ENCODE measurements at places on chromosomes 7 and 10.

DNA sequence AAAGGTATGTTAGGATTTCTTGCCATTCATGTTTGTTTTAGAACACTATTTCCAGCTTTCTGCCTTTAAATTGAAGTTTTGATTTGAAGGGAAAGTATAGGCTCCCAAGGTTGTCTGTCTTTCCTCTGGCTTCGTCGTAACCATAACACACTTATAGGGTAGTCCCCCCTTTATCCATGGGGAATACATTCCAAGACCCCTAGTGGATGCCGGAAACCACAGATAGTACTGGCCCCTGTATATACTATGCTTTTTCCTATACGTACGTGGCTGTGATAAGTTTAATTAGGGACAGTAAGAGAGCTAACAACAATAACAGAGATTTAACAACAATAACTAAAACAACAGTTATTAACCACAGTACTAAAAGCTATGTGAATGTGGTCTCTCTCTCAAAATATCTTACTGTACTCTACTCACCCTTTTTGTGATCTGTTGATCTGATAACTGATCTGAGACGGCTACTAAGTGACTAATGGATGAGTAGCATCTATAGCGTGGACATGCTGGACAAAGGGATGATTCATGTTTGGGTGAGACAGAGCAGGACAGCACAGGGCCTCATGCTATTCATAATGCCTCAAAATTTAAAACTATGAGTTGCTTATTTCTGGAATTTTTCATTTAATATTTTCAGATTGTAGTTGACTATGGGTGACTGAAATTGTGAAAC lies 273.1 kb downstream of the AUTS2 start:
- no peak for DNase-seq

GRCh38 chr10:61397175-61397986 lies 55.8 kb downstream of the TMEM26 start:
- no peak for DNase-seq

DNA sequence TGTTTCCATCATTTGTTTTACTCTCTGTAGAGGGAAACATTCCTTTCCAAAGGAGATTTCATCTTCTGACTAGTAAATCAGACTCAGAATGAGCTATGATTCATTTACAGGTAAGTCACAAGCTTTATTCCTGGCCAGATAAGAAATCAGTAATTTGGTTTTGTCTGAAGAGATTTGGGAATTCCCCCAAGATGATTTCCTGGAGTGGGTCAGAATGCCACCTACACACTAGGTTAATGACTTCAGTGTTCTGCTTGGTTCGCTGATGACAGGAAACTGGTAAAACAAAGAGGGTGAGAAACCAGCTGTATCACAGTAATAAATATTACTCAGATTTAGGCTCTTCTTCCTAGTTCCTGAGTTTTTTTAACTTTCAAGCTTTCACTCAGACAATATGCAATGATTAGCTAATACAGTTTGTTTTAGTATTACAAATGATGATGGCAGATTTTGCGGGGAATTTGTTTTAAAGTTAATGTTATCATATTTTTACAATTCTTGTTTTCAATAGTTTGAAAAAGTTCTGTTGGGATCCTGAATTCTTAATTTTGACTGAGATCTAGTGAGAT lies 8.3 kb upstream of the ASZ1 start:
- DNase-seq: no peak

- no peak for DNase-seq
Observed at GRCh38 chr10:37667736-37668135, 189.7 kb downstream of the ZNF248 start.

GRCh38 chr10:86770412-86770960 lies 14.1 kb downstream of the BMPR1A start:
- no peak for DNase-seq

DNA sequence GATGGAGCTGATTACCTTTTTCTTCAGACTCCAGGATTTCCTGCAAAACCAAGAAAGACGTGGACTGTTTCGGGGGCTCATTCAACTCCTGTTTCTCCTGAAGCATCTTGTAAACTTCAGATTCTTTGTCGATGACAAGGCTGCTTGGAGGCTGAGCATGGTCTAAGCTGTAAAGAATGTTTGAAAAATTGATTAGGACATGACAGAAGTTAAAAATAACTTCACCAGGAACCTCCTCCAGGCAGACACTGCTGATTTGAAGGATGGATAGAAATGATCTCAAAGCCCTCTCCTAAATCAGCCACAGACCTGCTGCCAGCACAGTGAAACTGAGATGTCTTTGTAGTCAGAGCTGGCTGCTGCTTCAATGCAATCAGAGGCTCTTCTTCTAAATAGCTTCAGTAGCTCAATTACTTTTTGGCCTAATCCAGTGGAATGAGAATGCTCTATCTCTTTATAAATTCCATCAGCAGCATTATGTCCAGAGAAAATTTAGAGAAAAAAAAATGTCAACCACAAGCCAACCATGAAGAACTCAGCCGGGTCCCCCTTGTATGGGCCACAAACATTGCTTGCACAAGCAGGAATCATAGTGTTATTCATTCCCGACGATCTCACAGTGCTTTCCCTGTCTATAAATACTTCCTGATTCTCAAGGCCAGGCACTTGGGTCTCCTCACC lies 43.5 kb downstream of the PDLIM1 start:
- no peak for DNase-seq

- DNase-seq: no peak
Observed at GRCh38 chr7:44891791-44892190, 6.5 kb upstream of the PURB start.

GRCh38 chr7:92723943-92724342 lies 112.4 kb downstream of the CDK6 start:
- no peak for DNase-seq

DNA sequence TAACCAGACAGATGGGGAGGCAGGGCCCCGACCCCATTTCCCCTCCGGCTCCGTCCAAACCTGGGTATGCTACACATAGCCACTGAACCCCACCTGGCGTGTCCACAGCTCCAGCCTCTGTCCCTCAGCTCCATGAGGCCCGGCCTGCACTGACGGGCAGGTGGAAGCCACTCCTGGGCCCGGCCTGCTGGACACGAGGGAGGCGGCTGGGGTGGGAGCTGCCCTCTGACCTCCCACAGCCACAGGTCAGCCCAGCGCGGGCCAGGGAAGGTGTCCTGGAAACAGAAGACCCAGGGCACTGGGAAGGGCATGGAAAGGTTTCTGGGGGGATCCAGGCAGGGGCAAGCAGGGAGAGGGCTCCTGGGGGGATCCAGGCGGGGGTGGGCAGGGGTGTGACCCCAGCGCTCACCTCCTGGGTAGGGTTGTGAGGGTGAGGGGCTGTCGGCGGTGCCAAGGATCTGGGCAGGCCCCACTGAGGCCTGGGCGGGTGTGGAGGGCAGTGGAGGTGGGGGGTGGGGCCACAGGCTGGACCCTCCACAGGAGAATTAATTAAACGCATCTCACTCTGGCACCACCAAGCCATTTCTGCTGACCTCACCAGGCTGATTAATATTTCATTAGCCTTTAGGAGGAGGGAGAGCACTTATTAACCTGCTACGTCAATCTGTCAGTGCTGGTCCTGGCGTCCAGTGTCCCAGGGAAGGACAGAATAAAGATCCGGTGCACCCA lies 108.9 kb downstream of the UNCX start:
- DNase-seq: no peak

GRCh38 chr10:118873091-118873737 lies 118.4 kb upstream of the CACUL1 start:
- no peak for DNase-seq

DNA sequence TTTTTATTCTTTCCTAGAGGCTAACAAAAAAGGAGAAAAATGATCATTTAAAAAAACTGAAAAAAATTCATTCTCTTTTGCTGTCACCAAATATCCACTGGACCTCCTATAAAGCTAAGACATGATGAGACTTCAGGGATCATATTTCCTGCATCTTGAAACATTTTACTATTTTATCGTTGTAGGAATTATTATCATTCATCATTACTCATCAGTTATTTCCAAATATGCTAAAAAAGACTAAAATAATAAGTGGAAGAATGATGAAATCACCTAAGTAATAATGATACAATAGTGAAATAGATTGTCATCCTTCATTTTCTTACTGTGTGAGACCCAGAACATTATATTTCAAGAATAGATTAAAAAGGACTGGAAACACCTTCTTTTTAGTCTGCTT lies 28.3 kb downstream of the TAF3 start:
- no peak for DNase-seq

- DNase-seq: no peak
Observed at GRCh38 chr7:17166824-17167379, 131.6 kb upstream of the AHR start.

GRCh38 chr7:14073988-14074387 lies 84.5 kb upstream of the ETV1 start:
- DNase-seq: no peak

GRCh38 chr7:159091041-159091440 lies 53.6 kb downstream of the VIPR2 start:
- no peak for DNase-seq

GRCh38 chr7:108461840-108462239 lies 5.6 kb upstream of the NRCAM start:
- DNase-seq: no peak

DNA sequence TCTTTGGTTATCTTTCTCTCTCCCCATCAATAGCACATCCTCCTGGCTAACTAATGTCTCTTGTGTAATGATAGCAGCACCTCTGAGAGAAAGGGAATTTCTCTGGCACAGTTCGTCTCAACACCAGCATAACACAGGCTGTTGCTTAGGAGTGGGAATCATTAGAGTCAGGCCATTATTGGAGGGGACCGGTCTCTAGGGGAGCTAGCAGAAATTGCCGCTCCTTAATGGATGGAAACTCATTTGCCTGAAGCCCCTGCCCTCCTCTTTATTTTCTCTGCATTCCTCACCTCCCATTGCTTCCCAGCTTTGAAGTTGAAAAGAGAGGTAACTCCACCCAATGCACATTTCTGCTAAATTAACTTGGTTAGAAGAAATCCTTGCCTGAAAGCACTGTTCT lies 11.9 kb downstream of the LRRC4 start:
- DNase-seq: no peak

GRCh38 chr10:74377476-74377875 lies 226.5 kb downstream of the ADK start:
- no peak for DNase-seq

DNA sequence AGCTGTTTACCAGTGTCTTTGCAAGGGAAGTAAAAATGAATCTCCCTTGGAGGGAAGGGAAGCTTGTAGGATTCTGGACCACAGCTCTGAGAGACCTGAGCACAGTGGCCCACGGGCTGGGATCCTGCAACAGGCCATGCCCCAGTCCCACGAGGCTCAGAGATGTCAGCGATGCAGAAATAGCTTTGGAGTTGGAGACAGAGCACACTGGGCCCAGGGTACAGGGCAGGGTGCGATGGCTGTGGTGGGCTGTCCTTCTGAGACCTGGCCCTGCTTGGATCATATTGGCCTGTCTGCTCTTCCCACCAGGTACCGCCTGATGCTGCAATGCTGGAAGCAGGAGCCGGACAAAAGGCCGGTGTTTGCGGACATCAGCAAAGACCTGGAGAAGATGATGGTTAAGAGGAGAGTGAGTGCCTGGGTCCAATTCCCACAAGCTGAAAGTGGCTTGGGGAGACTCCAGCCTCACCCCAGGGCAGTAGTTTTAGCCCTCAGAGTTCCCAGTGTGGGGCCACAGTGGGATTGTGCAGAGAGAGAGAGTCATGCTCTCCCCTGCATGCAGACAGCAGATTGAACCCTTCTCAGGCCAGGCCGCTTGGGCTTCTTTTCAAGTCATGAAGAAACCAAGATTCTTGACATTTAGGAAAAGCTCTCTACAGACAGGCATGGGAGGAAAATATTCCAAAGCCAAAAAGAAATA lies 13.5 kb upstream of the CSGALNACT2 start:
- no peak for DNase-seq

DNA sequence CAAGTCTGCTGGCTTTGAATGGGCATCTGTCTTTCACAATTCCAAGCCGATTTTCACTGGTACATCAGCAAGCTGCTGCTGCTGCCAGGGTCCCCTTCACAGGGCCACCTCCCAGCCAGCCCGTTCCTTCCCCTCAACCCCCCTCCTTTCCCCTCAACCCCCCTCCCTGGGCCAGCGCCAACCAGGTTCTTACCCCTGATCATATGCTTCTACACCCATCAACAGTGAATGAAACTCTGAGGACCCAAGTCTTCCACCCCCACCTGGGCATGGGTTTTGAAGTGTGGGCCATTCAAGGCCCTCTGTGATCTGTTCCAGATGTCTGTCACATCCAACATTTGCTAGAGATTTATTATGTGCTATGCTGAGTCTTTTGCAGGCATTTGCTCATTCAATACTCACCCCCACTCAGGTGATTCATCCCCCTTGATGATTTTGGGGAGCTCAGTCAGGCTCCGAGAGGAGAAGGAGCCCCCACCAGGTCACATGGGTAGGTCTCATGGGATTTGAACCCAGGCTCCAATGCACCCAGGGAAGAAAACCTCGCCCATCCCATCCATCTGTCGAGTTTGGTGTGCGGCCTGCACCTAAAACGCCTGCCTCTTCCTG lies 52.7 kb upstream of the FOXK1 start:
- no peak for DNase-seq

DNA sequence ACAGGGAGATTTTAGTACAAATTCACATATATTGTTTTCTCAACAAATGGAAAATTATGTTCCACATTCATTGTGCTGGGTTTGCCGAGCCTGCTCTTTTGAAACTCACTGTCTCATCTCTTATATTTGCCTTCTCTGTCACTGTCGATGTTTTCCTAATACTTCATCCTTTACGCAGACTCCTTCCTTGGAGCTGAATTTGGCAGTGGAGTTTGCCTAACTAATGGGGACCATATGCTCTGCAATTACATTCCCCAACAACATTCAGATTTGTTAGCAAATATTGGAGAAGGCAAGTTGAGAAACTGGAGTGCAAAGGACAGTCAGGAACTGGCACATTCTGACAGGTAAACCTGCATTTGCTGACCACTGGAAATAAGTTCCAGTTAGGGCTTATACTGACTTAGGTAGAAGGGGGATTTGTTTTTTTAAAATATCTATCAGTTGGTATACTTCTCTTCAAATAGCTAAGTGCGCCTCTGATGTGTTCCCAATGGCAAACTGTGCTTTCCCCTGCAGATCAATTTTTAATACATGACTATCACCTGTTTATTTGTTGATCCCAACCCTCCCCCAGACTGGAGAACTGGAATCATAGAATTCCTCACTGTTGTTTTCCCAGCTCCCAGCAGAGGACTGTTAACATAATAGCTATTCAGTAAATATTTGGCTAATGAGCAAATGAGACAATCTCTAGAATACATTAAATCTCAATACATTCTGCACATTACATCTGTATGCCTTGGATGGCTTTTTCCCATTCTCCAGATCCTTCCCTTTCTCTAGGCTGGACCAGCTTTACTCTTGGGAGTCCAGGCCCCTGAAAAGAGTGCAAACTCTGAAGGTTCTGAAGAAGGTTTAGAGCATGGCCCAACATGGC lies 769.3 kb downstream of the KCNMA1 start:
- no peak for DNase-seq

DNA sequence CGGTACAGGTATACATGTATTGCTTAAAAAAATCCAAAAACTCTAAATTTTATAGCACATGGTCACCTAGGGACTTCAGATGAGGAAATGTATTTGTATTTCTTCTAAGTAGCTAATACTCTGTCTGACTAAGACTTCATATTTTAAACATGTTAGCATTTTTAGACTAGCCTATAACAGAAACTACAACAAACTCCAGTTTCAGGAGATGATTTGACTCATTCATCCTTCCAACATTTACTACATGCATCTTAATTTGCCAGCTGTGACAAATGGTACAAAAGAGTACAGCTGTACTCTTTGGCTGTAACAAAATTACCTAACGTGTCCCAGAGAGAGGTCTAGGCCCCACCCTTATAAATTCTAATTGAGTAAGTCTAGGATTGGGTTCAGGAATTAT lies 22.2 kb downstream of the TMEM209 start:
- DNase-seq: no peak

- no peak for DNase-seq
Observed at GRCh38 chr7:92824450-92824849, 11.9 kb downstream of the CDK6 start.

GRCh38 chr10:48501226-48501625 lies 103.6 kb downstream of the ARHGAP22 start:
- DNase-seq: no peak
